Bronchial epithelial cell (primary cell): ENCODE measurements at places on chromosomes 12 and 14. TPM values are rescaled to one million over a fixed set of nuclear protein-coding genes. Genes with fewer than 3 reads are reported as not detected.

DNA sequence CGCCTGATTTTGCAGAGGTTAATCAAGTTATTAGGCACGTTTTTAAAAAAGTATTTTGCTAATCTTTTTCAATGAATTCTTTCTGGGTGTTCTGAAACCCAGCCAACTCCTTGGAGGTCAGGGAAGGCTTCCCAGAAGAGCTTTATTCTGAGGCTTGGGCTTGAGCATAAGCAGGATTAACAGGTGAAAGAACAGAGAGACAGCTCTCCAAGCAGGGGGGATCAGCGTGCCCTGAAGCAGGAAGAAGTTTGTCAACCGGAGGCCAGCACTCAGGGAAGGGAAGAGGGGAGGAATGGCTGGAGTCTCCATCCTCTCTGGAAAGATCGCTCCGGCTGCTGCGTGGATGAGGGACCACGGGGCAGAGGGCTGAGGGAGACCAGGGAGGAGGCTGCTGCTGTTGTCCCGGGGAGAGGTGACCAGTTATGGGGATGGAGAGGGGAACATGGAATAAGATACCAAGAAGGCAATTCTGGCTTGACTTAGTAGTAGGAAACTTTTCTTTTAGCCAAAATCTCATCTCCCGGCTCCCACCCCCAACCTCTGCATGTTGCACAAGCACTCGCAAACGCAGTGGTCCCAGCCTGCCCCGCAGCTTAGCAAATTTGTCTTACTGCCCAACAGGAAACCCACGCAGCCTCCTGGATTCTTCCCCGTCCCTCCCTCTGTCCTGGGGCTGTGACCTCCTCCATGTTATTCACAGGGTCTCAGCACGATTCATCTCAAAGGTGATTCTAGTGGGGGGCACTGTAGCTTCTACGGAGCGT, 1.1 kb upstream of the SSH1 start:
- DNase-seq, result no peak

DNA sequence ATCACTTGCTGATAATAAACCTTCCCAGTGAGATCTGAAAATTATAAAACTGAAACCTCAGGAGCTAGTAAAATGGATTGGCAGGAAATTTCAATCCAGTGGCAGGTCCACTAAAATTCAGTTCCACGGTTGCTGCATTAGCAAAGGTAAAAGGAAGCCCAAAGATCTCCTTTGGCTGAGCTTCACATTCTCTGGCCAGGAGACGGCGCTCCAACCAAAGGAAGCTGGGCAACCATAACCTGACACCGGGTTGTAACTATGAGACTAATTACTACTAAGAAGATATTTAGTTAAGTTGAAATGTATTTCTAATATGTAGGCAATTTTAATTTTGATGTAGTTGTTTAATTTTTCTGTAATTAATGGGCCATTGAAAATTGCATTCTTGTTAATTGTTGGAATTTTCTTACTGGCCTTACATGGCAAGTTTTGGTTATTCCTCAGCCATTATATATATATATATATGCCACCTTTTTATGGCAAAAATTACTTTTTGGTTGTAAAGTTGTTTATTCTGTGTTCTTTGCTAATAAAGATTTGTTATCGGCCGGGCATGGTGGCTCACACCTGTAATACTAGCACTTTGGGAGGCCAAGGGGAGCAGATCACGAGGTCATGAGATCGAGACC, 17.0 kb downstream of the OR8S1 start:
- DNase-seq, result peak; percentile 22

DNA sequence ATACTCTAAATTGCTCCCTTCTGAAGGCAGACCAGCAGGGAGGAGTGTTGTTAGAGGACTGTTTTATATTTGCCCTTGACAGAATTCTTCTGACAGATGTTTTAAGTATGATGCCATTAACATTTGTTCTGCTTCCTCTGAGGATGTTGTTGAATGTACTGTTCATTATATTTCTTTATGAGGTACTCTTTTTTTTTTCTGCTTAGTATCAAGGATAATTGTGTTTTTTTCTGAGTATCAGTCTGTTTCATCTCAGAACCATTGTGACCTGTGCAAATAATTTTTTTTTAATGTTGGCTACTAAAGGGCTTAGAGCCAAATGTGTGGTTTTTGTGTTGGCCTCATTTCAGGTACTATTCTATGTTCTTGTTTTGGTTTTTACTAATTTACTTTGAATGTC, 10.6 kb downstream of the METAP2 start:
- no peak for DNase-seq

GRCh38 chr12:14886271-14886670, 617 bp upstream of the MGP start:
- DNase-seq, result peak; percentile 23

- DNase-seq, result peak; percentile 95
These were observed 472.4 kb downstream of the ATP23 start for GRCh38 chr12:58413794-58414193.

DNA sequence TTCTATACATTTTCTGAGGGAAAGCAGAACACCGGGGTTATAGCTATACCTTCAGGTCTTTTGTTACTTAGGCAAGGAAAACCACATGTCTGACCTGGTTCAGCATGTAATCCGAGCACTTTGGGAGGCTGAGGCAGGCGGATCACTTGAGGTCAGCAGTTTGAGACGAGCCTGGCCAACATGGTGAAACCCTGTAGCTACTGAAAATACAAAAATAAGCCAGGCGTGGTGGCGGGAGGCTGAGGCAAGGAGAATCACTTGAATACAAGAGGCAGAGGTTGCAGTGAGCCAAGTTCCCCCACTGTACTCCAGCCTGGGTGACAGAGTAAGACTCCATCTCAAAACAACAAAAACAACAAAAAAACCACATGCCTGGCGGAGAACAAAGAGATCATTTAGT, 177.6 kb downstream of the ACSS3 start:
- no peak for DNase-seq

- no peak for DNase-seq
These were observed 210.1 kb downstream of the SLC41A2 start for GRCh38 chr12:104747955-104748354.

MYH6 gene
- total RNA-seq, result not detected in 2 replicates

KLHDC1 gene
- 0.90 and 1.1 TPM in 2 replicates for total RNA-seq

STAT2 gene
- total RNA-seq, result 47.5 and 47.9 TPM in 2 replicates

MED13L gene
- total RNA-seq, result 39.8 and 41.6 TPM in 2 replicates

PXMP2 gene
- 12.9 and 15.1 TPM in 2 replicates for total RNA-seq
